ENCODE measurements at places on chromosomes 6 and 20.

DNA sequence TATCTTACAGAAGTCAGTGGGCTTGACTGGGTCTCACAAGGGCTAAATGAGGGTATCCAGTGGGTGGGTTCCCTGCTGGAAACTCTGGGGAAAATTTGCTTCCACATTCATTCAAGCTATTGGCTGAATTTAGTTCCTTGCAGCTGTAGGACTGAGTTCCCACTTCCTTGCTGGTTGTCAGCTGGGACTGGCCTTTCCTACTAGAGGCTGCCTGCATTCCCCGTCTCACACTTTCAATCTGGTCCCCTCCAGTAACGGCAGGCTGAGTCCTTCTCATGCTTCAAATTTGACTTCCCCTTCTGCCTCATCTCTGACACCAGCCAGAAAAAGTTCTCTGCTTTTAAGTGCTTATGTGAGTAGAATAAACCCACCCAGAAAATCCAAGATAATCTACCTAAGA is 4.4 kb downstream of the CSNK2A1 start:
- no peak for DNase-seq

DNA sequence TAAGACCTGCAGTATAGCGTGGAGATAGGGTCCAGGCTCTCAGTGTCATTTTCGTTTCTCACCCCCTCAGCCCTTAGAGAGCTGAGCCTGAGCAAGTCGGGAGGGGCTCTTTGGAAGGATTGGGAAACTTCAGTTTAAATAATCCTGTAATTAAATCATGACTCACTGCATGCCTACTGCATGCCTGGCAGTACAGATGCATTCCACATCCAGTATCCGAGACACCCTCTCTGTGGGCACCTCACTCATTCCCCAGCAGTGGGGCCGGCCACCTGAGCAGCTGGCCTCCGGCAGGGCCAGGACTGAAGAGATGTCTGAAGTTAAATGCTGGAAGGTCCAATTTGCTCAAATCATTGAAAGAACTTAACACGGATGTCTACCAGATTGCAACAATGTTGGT is 316.6 kb downstream of the THBS2 start:
- peak; percentile 5 for DNase-seq

DNA sequence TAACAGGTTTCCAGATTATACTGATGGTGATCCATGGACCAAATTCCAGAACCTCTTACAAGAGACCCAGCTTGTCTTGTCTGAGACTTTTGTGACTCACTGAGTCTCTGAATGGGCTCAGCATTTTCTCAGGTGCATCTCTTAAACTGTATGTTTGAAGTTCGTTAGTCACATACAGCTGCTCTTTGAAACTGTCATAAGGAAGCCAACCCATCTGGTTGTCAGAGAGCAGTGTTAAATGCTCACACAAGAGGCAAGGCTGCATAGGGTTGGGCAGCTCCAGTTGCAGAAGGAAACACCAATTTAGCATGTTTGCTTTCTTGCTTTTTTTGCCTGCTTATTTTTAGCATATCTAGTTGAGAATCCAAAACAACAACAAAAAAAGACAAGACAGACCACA is 47.1 kb downstream of the TRIM27 start:
- no peak for DNase-seq

DNA sequence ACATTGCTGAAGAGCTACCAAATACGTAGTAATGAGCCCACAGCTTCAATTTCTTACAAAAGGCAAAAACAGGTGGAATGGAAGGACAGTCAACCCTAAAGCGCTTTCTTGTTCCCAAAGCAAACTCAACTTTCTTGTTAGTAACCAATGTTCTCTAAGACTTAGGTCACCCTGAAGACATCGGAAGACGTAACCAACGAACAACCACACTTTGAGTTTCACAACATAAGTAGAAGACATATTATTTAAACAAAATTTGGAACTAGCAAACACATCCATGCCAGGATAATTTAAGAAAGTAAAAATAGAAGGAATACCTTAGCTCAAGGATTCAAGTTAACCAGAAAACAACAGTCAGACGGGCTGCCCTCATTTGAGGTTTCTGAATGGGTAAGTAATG is 51.0 kb downstream of the CNKSR3 start:
- no peak for DNase-seq

DNA sequence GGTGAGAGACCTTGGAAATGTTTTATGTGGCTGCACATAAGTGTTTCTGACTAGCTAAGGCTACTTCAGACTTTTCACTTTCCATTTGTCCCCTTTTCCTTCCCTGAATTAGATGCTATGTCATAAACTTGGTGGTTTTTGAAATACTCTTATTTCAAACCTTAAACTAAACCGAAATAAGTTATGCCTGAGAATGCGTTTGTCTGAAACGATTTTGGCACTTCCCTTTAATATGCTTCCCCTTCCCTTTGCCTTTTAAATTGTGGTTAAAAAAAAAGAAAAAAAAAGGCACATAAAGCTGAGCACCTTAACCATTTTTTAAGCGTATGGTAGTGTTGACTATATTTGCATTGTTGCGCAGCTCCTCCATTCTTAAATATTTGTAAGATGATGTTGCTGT is 14.3 kb downstream of the ZNF451 start:
- DNase-seq = no peak

GRCh38 chr20:61801065-61801360 is 264.7 kb downstream of the TAF4 start:
- DNase-seq = no peak

DNA sequence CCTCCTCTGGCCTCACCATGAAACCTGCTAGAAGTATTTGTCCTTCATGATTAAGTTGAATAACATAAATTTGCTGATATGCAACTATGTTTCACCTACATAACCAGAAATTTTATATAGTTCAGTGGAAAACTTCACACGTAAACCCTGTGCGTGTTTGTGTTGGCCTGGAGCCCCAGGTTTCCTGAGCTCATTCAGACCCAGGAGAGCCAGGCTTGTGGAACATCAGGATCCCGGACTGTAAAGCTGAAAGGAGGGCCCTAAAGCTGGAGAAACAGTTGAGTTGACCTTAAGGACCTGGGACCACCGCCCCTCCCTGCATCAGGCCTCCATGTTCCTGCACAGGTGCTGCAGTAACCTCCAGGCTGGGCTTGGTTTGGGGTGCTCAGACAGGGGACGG is 3.1 kb upstream of the SPATS1 start:
- no peak for DNase-seq

DNA sequence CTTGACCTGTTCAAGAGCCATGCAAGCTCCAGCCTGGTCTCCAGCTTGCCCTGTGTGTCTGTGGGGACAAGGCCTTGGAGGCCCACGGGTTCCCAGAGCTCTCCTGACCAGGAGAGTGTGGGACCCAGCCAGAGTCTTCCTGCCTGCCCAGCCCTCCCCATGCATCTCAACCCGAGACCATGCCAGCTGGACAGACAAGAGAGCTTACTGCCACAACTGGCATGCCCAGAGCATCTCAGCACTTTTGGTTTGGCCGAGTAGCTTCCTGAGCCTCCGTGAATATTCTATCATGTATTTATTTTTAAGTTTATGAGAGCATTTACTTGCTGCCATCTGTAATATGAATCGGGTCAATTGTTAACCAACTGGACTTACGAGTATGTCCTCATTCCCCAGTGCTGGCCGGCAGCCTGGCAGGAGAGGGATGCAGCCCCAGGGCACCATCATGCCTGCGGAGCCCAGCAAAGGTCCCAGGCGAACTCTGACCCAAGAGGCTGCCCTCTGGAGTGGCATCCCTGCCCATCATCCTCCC is 14.9 kb downstream of the IP6K3 start:
- no peak for DNase-seq

DNA sequence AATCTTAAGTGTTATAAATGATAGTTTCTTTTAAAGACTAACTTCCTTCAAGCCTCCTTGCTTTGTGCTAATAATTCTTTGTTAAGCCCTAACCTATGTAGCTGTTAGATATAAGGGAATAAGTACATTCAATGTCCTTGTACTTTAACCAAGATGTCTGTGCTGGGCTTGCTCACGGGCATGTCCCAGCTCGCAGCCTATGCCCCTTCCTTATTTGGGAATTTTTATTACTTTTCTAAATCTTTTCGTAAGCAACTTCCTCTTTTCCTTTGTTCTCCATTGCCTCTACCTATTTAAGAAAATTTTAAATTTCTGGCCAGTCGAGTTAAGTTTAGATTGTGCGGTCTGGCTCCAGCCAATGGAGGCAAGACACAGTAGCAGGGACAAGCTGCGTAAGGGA is 26.0 kb upstream of the CDK19 start:
- DNase-seq = no peak

DNA sequence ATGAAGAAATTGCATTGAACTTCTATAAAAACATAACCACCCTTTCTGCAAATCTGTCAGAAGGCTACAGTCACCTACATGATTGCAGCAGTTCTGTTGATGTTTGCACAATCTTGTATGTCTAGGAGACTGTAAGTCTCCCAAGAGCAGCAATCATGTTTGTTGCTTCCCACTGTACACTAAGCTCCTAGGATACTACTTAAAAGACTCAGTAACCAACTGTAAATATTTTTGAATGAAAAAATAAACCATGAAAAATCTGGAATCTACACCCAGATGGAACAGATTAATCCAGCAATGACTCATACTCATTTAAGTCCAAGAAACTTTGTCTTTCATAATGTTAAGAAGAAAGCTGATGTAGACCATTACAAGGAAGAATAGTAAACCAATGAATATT is 168.5 kb upstream of the ATXN1 start:
- no peak for DNase-seq

DNA sequence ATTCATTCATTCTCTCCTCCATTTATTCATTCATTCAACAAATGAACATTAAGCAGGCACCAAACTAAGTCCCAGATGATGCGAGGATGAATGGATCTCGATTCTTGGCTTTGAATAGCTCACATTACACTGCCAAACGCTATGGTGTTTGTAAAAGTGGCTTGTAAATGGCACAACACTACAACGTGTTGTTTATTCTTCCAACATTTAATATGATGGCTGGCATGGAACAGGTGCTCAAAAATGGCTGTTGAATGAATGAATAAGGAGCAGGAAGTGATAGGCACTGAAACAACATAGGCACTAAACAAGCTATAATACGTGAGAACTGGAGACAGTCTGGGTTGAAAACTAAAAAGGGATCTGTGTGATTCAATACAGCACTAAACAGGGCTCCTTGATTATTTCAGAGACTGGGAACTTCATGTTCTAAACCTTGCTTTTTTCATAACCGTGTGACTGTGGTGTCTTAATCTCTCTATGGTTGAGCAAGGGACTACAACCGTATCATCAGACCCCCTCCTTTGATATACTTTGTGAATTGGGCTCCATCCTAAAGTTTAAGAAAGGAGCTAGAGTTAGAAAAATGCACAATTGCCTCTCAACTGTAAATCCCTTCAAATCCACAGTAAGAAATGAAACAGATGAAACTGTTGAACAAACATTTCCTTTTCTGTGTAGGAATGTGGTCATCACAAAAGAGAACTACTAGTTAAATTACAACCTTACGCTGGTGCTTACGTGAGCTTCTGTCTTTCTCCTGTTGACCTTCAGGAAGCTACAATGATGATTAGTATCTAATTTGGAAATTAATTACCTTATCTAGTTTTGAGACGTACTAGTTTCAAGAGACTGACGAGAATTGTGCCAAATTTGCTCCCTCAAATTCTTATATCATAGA is 16.9 kb upstream of the SLC16A10 start:
- DNase-seq = no peak

GRCh38 chr20:36349384-36350170 is 43.4 kb downstream of the DLGAP4 start:
- DNase-seq = no peak

DNA sequence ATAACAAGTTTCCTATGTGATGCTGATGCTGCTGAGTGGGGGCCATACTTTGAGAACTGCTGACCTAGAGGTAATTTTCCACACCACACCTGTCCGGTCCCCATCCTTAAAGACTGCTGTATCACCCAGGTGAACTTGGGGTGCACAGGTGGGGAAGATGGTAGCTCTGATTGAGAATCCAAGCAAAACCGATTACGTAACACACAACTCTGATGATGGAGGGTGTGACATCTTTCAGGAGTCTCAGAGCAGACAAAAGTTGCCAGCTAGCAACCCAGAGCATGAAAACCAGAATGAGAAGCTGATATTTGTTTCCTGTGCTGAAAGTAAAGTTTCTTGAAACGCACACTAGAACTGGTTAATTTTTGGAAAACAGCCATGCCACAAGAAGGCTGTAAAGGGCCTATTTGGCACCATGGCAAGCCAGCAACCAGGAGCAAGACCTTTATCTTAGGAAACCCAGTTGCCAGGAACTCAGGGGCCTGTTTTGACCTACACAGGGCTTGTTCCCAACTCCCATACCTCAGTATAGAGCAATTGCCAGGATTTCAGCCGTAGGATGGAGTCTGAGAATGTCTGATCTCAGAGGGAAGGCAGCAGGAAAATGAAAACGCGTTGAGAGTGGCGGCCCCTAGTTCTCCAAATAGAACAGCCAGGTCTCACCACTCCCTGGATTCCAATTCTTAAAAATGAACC is 21.6 kb upstream of the TBC1D7 start:
- DNase-seq = no peak

- no peak for DNase-seq
Observed at GRCh38 chr6:74607934-74608333, 597.9 kb downstream of the COL12A1 start.

DNA sequence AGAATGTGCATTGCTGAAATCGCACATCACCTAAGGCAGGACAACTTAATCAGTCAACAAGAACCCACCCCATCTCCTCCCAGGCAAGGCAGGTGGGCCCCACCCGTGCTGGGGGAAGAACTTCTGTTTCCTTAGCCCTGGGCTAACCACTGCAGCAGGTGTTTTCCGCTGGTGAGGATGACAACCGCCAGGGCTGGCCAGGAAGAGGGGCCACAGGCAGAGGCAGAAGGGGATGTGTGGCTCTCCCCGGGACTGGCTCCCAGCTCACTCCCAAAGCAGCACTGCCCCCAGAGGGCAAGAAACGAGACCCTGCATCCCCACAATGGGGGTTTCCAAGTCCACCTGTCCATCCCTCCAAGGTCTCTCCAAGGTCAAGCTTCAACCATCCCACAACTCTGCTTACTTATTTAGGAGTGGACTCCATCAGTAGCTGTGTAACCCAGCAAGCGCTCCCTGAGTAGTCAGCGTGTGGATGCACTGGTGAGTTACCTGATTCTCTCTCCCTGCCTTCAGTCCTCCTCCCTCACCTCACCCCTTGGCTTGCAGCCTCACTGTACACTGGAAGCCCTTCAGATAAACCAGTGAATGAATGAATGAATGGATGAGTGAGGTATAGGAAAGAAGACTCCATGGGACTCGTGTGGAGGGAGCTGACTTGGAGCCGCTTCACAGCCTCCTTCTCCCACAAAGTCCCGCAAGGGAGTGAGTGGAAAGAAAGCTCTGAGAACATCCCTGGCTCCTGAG is 168.2 kb upstream of the CST7 start:
- no peak for DNase-seq
